ENCODE measurements at places on chromosomes 3 and 15.

DNA sequence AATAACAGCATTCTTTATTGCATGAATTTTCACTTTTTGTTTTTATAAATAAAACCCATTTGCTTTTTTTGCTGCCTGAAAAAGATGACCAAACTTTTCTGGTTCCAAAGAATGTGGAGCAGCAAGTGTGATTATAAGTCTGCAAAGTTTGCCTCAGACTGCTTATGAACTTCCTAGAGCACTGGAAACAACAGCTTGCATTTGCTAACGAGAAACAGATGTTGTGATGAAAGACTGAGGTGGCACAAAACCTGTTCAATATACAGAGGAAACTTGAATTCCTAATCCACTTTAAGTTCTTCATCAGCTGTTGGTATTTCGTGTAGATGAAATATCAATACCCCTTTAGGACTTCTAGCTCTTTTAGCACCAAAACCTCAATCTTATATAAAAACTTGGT lies 9.3 kb downstream of the ZPLD1 start:
- no peak for DNase-seq

- DNase-seq: no peak
These were observed 34.3 kb downstream of the IL20RB start for GRCh38 chr3:136992115-136992514.

DNA sequence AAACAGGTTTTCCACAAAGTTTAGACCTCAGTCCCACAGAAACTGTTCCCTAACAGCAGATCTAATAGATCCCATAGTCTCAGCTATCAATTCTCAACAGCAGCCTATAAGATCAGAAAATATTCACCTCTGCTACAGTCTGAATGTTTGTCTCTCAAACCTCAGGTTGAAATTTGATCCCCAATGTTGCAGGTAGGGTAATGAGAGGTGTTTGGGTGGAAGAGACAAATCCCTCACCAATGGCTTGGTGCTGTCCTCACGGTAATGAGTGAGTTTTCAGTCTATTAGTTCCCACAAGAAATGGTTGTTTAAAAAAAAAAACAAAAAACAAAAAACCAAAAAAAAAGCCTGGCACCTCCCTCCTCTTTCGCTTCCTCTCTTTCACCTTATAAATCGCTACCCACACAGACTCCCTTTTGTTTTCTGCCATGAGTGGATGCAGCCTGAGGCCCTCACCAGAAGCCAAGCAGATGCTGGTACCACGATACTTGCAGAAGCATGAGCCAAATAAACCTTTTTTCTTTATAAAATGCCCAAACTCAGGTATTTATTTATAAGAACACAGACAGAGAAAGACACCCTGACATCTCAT lies 14.2 kb downstream of the ZNF280D start:
- no peak for DNase-seq

GRCh38 chr3:105260385-105260784 lies 106.3 kb upstream of the ALCAM start:
- DNase-seq: no peak

- DNase-seq: no peak
These were observed 161.6 kb downstream of the TCF12 start for GRCh38 chr15:57079931-57080620.

- peak; percentile 12 for DNase-seq
These were observed 121.6 kb downstream of the TFDP2 start for GRCh38 chr3:142027735-142028134.

DNA sequence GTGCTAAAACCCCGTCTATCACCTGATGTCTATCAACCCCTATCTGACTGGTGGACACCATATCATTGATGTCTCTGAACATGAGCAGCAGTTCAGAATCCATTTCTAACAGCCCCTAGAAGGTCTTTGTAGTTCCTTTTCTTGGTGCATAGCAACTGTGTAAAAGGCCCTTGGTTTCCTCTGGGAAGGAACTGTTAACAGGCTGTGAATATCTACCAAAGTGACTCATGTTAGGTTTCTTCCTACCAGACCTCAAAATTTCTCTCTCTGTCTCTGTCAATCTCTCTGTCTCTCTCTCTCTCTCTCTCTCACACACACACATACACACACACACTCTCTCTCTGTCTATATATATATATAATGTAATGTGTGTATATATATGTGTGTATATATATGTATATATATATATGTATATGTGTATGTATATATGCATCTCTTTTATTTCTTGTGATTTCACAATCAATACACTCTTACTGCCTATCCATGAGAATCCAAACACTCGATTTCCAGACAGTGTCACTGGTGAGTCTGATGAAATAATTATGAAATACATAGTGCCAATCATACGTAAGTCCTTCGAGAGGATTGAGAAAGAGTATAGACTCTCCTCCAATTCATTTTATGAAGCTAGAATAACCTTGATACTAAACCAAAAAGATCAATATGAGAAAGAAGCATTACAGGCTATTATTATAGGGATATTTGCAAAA lies 335.9 kb upstream of the SLCO3A1 start:
- DNase-seq: no peak

GRCh38 chr15:89998923-89999675 lies 2.0 kb upstream of the ZNF710 start:
- DNase-seq: no peak

DNA sequence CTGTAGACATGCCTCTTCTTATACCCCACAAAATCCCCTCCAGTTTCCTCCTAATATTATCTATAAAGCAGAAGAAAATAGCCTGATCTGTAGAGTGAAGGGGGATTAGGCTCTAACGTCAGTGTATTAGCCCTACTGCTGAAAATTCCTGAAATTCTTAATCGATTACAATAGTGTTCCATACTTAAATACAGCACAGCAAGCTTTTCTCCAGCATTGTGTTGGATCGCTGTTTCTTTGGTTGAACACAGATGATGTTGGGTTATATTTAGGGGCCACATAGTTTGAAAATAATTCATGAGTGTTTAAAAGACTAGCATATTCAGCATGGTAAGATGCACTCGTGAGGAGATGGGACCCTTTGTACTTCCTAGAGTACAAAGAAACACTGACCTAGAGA lies 52.5 kb downstream of the PIAS1 start:
- no peak for DNase-seq

- no peak for DNase-seq
These were observed 19.0 kb downstream of the CMTM7 start for GRCh38 chr3:32410367-32411246.

DNA sequence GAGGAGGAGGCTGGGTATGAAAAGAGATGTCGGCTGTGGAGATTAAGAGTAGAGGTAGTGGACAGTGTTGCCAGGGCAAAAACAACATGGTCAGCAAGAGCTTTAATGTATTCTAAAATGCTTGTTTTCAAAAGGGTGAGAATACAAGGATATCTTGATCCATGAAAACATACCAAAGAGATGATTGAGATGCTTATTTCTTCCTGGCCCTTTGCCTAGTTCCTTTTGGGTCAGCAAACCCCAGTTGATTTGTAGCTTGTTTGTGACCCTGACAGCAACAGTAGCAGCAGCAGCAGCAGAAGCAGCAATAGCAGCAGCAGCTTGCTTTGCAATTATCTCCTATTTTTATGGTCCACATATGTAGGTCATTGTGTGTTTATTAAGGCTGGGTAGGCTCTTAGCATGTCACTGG lies 337.3 kb downstream of the LPP start:
- DNase-seq: no peak

GRCh38 chr3:192819001-192819569 lies 91.7 kb upstream of the FGF12 start:
- peak; percentile 16 for DNase-seq

Measured in stimulated activated CD4-positive, alpha-beta T cell treated with anti-CD3 and anti-CD28 coated beads, Interleukin-15, amount 100 ng/mL, for 48 hours (primary cell).